SJSA1 (cell line): ENCODE measurements at places on chromosomes 16 and 17. TPM values are rescaled to one million over a fixed set of nuclear protein-coding genes. Genes with fewer than 3 reads are reported as not detected.

GRCh38 chr16:50007744-50008143 lies 17.3 kb upstream of the CNEP1R1 start:
- no peak for DNase-seq

The VAT1L gene
- total RNA-seq: 0.24 and 1.2 TPM in 2 replicates

DNA sequence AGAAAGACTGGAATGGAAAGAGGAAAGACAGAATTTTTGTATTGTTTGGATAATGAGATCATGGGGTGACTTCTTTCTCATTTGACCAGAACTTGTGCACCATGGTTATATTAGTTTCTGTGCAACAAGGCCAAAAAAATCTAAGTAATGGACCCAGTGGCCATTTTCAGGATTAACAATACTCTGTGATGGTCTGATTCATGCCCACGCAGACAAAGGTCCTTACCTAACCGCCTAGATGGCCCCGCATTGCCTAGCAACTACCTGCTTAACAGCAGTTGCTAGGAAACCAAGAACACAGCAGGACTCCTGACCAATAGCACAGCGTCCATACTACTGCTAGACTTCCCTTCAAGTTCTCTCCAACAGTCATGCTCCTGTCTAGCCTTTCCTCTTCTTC lies 22.4 kb downstream of the MIS12 start:
- DNase-seq: no peak

- no peak for DNase-seq
Observed at GRCh38 chr17:62186841-62187240, 121.8 kb upstream of the MED13 start.

DNA sequence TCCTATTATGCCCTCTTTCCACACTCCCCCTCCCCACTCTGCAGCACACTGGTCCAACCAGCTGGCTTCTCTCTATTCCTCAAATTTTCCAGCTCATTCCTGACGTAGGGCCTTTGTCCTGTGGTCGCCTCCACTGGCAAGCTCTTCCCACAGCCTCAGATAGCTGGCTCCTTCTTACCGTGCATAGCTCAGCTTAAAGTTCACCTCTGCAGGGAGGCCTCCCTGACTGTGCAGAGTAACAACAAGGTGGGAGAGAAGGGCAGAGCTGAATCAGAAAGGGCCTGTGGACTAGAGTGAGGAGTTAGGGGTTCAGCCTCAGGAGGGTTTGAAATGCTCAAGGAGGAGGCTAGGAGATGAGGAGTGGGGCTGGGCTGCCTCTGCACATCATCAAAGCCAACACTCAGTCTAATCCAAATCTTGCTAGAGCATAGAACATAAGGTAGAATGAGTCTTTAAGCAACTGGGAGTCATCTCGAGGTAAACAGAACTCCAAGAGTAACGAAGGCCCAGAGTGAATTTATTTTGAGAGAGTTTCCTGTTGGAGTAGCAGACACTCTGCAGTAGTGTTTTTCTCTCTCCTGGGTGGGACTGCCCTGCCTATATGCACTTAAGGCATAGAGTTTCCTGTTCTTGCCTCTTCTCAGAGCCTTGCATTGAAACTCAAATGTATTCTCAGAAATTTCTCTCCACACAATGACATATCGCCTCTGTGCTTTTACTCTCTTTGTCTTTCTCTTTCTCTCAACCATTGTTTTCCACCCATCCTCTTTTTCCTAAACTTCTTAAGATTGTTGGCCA lies 19.4 kb downstream of the SPPL2C start:
- DNase-seq: no peak

The BTBD17 gene
- not detected in 2 replicates for total RNA-seq

DNA sequence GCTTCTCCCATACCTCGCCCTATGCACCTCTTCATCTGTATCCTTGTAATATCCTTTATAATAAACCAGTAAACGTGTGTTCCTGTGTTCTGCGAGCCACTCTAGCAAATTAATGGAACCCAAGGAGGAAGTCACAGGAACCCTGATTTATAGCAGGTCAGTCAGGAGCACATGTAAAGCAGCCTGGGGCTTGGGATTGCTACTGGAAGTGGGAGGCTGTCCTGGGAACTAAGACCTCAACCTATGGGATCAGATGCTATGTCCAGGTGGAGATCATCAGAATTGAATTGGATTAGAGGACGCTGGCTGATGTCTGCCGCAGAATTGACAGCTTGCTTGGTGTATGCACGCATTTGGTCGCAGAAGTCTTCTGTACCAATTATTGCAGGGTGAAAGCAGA lies 15.7 kb downstream of the WNT3 start:
- DNase-seq: no peak

The CCL4L2 gene
- not detected in 2 replicates for total RNA-seq
